ENCODE measurements at places on chromosomes 5 and 9. TPM values are rescaled to one million over a fixed set of nuclear protein-coding genes. Genes with fewer than 3 reads are reported as not detected.

SLC6A3 gene
- not detected for total RNA-seq

- H3K4me3 ChIP-seq = no peak overlapping the region
- no peaks in the 10 kb centered on the region for H3K4me1 ChIP-seq
- peaks cover 9% of the 10 kb centered on the region for H3K27me3 ChIP-seq
These were observed 613.0 kb downstream of the KIF4B start for GRCh38 chr5:155626592-155626991.

DNA sequence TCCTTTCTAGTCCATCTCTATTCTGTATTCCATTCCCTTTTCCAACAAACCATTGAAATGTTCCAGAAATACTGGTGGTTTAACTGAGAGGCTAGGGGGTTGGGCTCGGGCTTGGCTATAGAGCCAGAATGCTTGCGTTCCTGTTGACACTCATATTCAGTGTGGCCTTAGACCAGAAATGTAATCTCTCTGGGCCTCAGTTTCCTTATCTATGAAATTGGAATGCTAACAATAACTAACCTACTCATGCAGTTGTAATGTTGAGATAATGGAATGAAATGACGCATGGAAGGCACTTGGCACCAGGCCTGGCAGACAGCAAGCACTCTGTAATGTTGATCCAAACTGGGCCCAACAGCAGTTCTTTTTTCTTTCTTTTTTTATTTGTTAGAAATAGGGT lies 26.8 kb downstream of the JADE2 start:
- H3K4me3 ChIP-seq = no peak overlapping the region
- H3K27ac ChIP-seq = peak overlapping the region; percentile 69
- DNase-seq = no peak
- peaks cover 35% of the 10 kb centered on the region for H3K36me3 ChIP-seq
- H3K27me3 ChIP-seq = no peaks in the 10 kb centered on the region

DNA sequence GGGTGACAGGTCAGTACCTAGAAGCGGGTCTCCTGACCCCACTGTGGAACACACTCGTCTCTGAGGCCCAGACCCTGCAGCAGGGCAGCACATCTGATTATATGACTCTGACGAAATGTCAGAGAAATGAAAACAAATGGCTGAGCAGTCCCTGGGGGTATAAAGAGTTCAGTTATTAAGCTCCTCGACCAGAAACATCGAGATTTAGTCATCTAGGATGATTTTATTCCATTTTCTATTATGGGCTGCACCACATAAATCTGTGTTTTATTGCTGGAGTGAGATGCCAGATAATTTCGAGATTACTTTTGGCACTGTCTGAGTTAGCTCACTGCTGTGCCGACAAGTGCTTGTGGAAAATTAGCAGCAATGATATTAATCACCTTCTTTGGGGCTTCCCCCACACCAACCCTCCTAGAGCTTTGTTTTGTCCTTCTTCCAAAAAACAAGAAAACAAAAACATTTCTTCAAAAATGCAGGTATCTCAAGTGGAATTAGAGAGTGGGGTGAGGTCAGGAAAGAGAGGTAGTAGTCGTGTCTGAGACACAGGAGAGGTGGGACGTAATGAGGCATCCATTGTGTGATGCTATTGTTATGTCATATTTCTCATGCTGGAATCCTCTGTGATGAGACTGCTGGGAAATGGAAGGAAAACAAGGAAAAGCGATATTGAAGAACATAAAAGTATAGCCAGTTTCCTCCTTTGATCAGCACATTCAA lies 495.5 kb downstream of the DMAC1 start:
- peaks cover 15% of the 10 kb centered on the region for H3K27me3 ChIP-seq
- H3K27ac ChIP-seq = no peak overlapping the region
- peaks cover 1% of the 10 kb centered on the region for H3K36me3 ChIP-seq
- no peak overlapping the region for H3K4me3 ChIP-seq
- H3K4me1 ChIP-seq = no peaks in the 10 kb centered on the region
- no peak for DNase-seq

FKBP15 gene
- total RNA-seq = 25.8 TPM

- DNase-seq = no peak
- no peaks in the 10 kb centered on the region for H3K4me1 ChIP-seq
- H3K36me3 ChIP-seq = peaks cover 9% of the 10 kb centered on the region
- peaks cover 13% of the 10 kb centered on the region for H3K27me3 ChIP-seq
These were observed 112.0 kb upstream of the TBC1D2 start for GRCh38 chr9:98367371-98367900.

DNA sequence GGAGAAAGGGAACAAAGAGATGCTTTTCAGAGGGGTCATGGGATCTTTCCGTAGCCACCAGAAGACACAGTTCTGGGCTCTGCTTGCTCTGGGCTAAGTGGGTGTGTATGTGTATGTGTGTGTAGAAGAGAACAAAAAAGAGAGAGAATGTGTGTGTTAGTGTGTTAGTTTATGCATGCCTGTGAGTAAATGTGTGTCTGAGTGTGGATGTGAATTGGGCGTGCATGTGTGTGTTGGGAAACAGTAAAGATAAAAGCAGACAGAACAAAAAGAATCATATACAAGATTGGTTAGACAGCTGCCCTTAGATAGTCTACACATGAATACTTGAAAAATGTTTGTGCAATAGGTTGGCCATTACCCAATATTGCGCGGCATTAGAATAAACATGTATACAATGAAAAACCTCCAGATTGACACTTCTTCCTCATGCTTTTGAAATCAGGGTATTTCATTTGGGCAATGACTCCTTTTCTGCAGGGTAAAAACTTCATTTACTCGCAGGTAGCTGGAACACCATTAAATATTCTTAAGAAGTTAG lies 36.5 kb upstream of the HSPA9 start:
- no peaks in the 10 kb centered on the region for H3K36me3 ChIP-seq
- DNase-seq = no peak
- H3K4me1 ChIP-seq = peaks cover 9% of the 10 kb centered on the region
- peaks cover 40% of the 10 kb centered on the region for H3K27me3 ChIP-seq
- H3K4me3 ChIP-seq = no peak overlapping the region

DNA sequence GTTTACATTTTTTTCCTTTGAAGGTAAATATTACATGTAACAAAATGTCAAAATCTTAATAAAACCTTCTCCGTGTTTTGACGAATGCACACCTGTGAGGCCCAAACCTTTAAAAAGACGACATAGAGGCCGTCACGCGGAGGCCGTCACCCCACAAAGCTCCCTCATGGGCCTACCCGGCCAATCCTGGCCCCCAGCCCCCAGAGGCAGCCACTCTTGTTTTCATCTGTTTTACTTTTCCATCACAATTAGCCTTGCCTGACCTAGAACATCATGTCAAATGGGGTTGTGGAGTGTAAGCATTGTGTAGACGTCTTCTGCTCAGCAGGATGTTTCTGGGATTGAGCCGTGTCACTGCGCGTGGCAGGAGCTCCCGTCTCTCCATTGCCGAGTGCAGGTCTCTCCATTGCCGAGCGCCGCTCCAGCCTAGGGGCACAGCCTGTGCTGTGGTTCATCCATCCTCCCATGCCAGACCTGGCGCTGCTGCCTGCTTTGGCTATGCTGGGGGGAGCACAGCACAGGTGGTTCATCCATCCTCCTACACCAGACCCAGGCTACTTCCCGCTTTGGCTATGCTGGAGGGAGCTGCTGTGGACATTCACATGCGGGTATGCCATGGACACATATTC lies 52.2 kb upstream of the IRX4 start:
- H3K4me3 ChIP-seq = no peak overlapping the region
- peaks cover 22% of the 10 kb centered on the region for H3K27me3 ChIP-seq
- H3K27ac ChIP-seq = no peak overlapping the region
- no peaks in the 10 kb centered on the region for H3K36me3 ChIP-seq
- DNase-seq = no peak

AP3S1 gene
- 85.7 TPM for total RNA-seq

DNA sequence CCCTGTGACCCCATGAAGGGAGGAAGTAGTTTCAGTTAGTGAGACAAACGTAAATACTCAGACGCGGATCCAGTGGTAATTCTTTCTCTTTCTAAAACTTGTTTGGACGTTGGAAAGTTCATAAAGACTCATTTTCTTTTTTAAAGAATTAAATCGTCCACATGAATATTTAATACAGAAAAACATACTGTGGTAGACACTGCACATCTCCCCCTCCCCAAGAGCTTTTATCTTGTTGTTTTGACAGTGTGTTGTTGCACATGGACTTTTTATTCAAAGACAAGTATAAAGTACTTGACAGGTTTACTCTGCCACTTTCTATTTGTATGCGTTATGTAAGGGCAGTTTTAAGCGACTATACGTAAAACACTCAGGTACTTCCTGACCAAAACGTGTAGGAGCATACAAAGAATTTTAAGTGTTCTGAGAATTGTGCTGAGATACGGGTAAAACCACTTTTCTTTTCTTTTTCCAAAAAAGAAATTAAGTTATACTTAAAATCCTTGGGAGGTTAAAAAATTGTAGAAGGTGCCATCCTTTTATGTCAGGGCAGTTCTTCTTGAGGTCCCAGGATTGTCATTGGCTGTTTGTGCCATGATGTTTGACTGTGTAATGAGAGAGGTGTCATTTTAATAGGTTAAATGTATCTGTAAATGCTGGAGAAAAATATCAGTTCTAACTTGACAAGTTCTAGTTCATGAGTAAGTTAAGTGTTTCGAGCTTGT lies 1.3 kb downstream of the NIPBL start:
- peak overlapping the region; percentile 96 for H3K27ac ChIP-seq
- H3K4me3 ChIP-seq = peak overlapping the region; percentile 88
- H3K4me1 ChIP-seq = peaks cover 41% of the 10 kb centered on the region
- DNase-seq = no peak
- no peaks in the 10 kb centered on the region for H3K27me3 ChIP-seq

CDH10 gene
- total RNA-seq = not detected

DNA sequence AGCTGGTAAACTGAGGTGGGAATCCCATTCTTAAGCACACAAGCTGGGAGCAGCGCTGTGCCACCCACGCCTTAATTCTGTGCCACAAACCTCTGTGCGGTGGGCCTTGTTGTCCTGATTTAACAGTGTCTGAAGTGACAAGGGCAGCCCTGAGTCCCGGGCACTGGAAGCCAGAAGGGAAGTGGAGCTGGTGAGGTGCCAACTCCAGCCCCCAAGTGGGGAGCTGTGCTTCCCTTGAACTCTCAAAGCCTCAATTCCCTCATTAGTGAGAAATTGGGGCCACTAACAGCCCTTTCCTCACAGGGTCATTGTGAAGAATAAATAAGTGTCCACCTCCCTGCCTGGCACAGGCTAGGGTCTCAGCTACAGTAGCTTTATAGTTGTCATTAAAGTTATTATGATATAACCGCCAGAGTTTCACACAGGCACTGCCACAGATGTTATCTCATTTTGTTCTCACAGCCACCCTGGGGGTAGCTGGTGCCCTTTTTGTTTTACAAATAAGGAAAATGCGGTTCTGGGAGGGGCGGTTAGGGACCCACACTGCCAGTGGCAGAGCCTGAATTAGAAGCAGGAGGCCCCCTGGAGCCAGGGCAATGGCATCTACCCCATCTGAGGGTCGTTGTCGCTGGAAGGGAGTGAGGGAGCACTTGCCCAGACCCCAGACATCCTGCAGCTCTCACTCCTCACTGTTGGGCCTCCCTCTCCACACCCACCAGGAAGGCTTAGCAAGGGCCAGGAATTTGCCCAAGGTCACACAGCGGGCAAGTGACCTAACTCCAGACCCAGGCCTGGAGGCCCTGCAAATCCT lies 2.1 kb upstream of the TLX3 start:
- H3K4me3 ChIP-seq = no peak overlapping the region
- no peaks in the 10 kb centered on the region for H3K36me3 ChIP-seq
- no peak overlapping the region for H3K27ac ChIP-seq
- H3K27me3 ChIP-seq = peaks cover 57% of the 10 kb centered on the region
- DNase-seq = no peak

GRCh38 chr9:86713470-86713869 lies 233.8 kb downstream of the GAS1 start:
- H3K4me3 ChIP-seq = no peak overlapping the region
- peaks cover 11% of the 10 kb centered on the region for H3K27me3 ChIP-seq
- no peaks in the 10 kb centered on the region for H3K36me3 ChIP-seq
- no peaks in the 10 kb centered on the region for H3K4me1 ChIP-seq

PCDHGA8 gene
- not detected for total RNA-seq

- H3K4me3 ChIP-seq = no peak overlapping the region
- H3K27ac ChIP-seq = no peak overlapping the region
- DNase-seq = no peak
- peaks cover 6% of the 10 kb centered on the region for H3K36me3 ChIP-seq
- H3K4me1 ChIP-seq = peaks cover 42% of the 10 kb centered on the region
These were observed 9.0 kb downstream of the MTMR12 start for GRCh38 chr5:32303755-32304120.

DNA sequence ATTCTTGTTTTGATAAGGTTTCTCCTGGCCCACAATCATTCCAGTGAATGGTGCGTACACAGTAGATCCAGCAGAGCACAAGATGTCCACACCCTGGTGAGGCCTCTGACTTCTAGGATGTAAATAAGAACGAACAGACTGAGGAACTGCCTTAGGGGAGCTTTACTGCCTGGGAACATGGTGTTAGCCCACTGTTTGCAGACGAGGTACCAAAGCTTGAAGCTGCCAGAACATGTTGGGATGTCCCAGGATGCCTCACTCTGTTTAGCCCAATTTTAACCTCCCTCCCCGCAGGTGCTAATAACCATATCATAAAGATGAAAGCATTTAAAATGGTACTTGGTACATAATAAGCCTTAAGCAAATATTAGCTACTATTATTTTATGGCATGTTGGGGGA lies 3.5 kb downstream of the LECT2 start:
- no peak overlapping the region for H3K27ac ChIP-seq
- peaks cover 11% of the 10 kb centered on the region for H3K27me3 ChIP-seq
- no peak overlapping the region for H3K4me3 ChIP-seq
- H3K4me1 ChIP-seq = no peaks in the 10 kb centered on the region

DNA sequence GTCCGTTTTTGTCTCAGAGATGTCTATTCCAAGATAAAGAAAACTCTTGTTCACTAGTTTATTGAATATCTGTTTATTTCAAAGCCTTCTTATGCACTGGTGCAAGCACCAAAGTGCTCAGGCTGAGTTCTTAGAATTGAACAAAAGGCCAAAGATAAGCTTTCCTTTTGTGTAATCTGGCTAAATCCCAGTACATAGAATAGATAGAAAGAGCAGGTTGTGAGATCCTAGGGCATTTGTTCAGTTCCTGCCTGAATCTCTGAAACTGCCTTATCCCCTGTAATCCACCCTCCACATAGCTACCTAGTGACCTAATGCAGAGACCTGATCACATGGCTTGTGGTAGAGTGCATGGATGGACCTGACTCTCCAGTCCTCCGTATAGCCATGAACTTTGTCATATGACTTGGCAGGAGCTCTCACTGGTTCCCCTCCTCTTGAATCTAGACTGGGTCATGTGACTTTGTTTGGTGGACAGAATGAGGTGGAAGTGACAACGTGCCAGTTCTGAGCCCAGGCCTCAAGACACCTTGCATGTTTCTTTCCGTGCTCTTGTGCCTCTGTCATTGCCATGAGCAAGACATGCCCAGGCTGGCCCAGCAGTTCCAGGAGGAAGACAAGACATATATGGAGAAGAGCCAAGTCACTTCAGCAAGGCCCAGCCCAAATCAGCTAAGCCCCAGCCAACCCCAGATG lies 139.3 kb upstream of the SHB start:
- H3K27ac ChIP-seq = no peak overlapping the region
- no peaks in the 10 kb centered on the region for H3K4me1 ChIP-seq
- no peaks in the 10 kb centered on the region for H3K36me3 ChIP-seq
- H3K27me3 ChIP-seq = peaks cover 2% of the 10 kb centered on the region

FCN1 gene
- total RNA-seq = not detected

STPG3 gene
- total RNA-seq = not detected

FOXD4 gene
- total RNA-seq = not detected
